Stimulated activated CD4-positive, alpha-beta T cell treated with anti-CD3 and anti-CD28 coated beads, Interleukin-15, amount 100 ng/mL, for 48 hours (primary cell): ENCODE measurements at places on chromosomes 6 and 20.

DNA sequence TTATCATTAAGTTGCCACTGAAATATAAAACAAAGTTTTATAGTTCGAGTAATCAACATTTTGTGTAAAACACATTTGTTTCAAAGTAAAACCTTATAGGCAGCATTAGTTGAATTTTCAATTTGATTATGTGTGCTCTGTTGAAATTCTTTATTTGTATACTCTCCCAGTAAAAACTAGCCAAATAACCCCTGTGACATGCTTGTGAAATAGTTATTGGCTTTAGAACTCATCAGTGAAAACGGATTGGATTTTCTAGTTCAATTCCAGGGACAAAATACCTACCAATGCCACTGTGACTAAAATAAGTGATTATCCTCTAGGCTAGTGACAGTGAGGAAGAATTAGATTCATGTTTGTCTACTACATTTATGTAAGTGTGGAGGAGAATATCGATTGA is 212.9 kb downstream of the TMEM200A start:
- DNase-seq = no peak

DNA sequence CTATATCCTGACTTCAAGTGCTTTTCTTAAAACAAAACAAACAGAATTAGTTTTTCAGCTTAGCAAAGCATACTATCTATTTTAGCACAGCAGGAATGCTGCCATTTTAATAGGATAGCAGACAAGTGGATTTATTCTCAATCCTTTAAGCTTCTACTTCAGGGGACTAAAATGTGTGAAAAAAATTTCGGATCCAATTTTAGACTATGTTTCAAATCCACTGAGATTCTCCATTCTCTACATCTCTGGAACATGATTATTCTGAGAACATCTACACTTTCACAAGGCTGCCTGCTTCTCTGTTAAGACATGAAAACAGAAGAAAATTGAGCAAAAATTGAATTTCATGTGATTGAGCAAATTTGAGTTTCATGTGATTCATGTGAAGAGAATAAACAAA is 1321.3 kb downstream of the HACE1 start:
- no peak for DNase-seq

GRCh38 chr20:53934421-53935343 is 135.7 kb downstream of the BCAS1 start:
- no peak for DNase-seq

- no peak for DNase-seq
Measured at GRCh38 chr6:168916576-168917211, 337.0 kb downstream of the THBS2 start.

- no peak for DNase-seq
Measured at GRCh38 chr20:63023071-63023935, 16.5 kb upstream of the BHLHE23 start.

DNA sequence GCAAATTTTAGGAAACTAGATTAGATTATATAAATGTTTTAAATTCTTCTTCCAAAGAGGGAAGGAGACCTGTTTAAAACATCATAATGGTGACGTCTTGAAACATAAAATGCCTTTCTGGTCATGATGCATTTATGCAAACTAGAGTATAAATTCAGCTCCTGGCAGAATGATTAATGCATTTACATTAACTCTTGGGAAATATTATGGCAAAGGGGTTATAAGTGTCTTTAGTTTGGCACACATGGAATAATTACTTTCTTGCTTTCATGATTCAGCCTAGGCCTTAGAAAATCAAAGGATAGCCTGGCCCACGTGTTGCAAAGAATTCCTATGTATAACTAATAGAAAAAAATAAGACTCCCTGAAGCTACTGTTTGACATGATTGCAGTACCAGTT is 639.2 kb downstream of the RFPL4B start:
- no peak for DNase-seq

GRCh38 chr6:41704656-41705310 is 30.6 kb downstream of the TFEB start:
- DNase-seq = no peak

DNA sequence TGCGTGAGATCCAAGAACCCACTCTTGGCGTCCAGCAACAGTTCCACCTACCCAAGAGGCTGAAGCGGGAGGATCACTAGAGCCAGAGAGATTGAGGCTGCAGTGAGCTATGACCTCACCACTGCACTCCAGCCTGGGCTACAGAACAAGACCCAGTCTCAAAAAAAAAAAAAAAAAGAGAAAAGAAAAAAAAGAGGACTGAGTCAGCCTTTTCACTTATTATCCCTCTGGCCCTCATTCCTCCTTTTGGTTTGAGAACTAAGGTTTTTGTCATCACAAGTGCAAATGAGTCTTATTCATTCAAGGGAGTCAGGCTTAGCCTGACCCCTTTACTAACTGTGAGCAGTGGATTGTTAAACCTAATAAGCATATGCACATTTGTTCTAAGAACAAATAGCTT is 37.9 kb upstream of the JARID2 start:
- no peak for DNase-seq

GRCh38 chr20:2697768-2698167 is 5.2 kb downstream of the EBF4 start:
- DNase-seq = no peak

DNA sequence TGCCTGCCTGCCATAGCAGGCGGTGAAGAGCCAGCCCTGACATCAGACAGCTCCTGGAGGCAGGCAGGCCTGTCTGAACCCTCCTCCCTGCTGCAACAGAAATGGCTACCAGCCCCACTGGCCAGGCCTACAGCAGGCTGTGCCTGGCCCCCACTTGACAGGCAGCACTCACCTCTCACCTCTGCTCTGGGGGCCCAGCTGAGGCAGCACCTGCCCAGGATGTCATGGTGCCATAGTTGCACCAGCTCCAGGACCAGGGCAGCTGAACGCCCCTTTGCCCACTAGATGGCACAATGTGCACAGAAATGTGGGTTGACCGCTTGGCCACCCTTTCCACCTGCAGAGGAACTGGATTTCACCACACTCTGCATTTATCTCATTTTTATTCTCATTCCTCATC is 30.6 kb downstream of the MRPL14 start:
- peak; percentile 68 for DNase-seq
